ENCODE measurements at places on chromosomes 11 and 22.

- DNase-seq = no peak
These were observed 631 bp upstream of the C22orf39 start for GRCh38 chr22:19448076-19448607.

GRCh38 chr22:39343259-39344045 is 6.3 kb upstream of the SYNGR1 start:
- DNase-seq = peak; percentile 64

- no peak for DNase-seq
These were observed 322.0 kb downstream of the CTTN start for GRCh38 chr11:70720281-70720680.

DNA sequence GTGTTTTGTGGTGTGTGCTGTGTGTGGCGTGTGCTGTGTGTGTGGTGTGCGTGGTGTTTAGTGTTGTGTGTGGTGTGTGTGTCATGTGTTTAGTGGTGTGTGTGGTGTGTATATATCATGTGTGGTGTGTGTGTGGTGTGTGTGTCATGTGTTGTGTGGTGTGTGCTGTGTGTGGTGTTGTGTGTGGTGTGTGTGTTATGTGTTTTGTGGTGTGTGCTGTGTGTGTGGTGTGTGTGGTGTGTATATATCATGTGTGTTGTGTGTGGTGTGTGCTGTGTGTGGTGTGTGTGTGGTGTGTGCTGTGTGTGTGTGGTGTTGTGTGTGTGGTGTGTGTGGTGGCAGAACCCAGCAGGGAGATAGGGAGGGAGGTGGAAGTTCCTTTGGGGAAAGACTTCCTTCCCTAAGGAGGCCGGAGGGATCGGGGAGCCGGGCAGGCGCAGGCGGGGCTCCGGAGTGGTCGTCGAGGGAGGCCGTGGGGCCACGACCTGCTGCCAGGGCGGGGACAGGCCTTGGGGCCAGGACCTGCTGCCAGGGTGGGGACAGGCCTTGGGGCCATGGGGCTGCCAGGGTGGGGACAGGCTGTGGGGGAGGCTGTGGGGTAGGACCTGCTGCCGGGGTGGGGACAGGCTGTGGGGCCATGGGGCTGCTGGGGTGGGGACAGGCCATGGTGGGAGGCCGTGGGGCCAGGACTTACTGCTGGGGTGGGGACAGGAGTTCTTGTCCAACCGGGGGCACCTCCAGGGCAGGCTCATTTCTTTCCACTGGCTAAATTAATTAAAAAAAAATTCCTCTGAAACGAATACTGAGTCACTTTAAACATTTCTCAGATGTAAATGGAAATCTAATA is 15.2 kb downstream of the PIM3 start:
- peak; percentile 26 for DNase-seq

DNA sequence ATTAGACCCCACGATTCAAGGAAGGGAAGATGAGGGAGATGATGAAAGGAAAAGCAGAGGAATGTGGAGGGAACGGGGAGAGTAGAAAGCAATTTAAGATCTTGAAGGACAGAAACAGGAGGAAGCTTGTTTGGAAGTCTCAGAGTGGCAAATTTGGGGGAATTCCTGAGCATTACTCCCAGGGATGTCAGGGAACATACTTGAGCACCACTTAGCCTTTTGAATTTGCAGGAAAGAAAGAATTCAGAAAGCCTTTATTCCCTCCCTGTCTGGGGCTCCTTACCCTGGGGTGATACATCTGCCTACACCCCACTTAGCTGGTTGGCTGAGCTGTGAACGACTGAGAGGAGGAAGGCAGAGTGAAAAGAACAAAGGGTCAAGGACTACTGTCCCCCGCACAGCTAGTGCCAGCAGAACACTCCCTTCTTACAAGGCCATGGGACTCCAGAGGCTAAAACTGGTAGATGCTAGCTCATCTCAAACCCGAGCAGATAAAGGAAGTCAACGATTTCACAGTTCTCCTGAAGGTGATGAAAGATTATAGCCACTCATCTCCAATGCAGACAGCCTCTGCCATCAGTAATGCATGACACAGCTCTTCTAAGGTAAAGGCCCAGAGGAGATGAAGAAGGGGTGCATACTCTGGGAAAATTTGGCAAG is 84.0 kb upstream of the AKIP1 start:
- no peak for DNase-seq

Data from CD4-positive, alpha-beta T cell (primary cell).